ENCODE measurements at places on chromosomes 6 and 20.

GRCh38 chr6:5422321-5422915 is 161.1 kb downstream of the FARS2 start:
- peak; percentile 58 for DNase-seq

- peak; percentile 66 for DNase-seq
Measured at GRCh38 chr20:49699200-49699992, 14.3 kb downstream of the B4GALT5 start.

DNA sequence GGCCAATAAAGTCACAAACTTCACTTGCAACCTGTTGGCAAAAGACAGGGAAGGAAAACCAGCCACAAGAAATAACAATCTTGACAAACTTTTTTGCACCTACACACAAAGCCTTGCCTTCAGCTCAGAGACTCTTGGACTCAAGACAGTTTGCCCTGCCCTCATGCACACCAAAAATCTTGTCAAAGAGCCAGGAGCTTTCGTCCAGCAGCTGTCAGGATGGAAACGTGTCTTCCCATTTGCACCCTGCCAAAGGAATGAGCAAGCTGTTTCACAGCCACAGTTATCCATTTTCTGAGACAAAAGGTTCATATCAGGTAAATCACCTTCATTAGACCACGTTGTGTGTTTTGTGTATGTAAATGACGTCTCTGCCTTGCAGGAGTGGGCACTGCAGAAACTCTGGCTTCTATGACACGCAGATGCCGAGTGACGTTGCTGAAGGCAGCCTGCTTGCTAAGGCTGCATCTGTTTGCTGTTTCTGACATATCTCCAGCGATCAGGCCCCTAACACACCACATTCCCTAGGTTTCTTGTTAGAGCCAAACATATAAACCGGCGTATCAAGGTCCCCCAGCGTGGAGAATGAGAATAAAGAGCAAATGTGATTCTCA is 193.4 kb downstream of the SYNDIG1 start:
- no peak for DNase-seq

GRCh38 chr20:18091623-18092022 is 33.9 kb upstream of the OVOL2 start:
- no peak for DNase-seq

- DNase-seq, result no peak
Measured at GRCh38 chr6:153574231-153574630, 443.1 kb upstream of the RGS17 start.

DNA sequence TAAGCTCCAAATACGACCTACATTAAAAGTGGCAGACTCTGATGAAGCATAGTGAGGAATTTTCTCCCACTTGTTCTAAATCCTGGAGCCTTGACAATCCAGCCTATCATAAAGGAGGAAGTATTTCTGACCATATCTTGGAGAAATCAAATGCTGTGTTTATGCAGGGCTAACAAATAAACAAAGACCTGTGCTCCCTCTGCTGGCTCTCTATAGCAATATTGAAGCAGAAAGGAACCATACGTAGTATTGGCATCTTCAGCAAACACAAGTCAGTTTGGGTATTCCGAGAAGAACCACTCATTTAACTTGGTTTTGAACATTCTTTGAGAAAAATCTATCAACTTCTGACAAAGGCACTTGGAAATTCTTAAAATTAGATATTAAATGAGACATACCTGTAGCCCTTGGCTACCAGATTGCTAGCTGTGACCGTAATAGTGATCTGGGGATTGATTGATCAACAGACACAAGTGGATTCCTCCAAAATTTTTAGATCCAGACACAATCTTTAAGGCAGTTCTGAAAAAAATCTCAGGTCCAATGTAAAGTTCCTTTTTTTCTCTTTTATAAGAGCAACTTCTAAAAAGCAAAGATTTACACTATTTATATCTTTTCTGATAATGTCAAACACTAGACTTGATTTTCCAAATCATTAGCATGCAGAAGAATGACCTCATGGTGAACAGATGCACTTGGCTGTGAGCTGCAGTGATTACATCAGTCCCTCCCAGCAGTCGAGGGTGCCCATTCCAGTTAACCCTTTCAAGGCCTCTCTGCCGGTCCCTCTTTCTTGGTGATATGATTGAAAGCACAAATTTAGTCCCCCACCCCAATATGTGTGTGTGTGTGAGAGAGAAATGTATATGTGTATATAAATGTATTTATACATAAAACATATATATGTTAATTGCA is 40.2 kb downstream of the INSM1 start:
- peak; percentile 6 for DNase-seq

GRCh38 chr20:29326376-29327070 is 1930.9 kb upstream of the DEFB115 start:
- DNase-seq, result no peak

DNA sequence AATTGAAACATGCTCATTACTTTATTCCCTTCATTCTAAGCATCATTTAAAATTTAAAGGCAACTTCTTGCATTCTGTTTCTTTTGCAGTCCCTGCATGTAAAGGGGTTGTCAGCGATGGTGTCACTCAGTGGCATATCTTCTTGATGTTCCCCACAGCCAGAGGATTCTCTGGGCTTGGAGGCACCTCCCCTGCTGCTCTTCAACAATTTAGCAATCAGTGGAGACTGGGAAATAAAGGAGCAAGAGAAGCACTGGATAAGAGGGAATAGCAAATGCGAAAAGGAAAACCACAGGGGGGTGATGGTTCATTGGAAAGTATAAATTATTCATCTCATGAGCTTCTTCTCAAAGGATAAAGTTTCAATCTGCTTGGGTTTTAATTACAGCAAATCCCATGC is 30.7 kb upstream of the MC3R start:
- DNase-seq, result no peak

GRCh38 chr20:57921676-57922075 is 211.9 kb upstream of the PMEPA1 start:
- DNase-seq, result no peak

DNA sequence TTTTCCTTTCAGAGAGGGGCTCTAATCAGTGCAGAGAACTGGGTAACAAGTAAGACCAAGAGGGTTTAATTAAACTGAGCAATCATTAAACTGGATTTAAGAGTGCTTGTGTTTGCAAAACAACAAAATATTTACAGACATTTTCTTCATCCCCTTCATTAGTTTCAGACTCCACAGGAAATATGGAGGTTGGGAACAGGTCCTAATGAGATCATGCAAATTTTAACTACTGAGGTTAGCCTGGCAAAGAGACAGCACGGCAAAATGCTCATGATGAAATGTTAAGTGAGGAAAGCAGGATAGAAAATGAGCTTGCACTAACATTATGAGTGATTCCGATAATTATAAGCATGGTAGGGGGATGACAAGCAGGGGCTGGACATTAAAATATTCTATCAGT is 268.9 kb downstream of the PTPRT start:
- DNase-seq, result no peak

DNA sequence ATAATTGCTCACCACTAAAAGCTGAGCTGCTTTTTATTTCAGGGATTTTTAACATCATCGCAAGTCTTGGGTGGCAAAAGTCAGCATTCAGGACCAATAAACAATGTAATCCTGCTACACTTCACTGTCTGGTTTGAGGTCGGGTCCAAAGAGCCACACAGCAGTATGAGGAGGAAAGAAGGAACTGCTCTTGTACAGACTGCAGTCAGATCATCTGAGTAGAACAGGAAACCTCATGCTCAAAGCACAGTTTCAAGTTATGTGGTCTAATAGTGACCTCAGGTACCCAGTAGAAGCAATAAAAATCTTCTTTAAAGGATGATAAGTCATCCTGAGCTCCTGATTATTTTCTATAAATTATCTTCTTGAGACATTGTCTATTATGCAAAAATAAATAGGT is 211.4 kb downstream of the FUT9 start:
- no peak for DNase-seq

DNA sequence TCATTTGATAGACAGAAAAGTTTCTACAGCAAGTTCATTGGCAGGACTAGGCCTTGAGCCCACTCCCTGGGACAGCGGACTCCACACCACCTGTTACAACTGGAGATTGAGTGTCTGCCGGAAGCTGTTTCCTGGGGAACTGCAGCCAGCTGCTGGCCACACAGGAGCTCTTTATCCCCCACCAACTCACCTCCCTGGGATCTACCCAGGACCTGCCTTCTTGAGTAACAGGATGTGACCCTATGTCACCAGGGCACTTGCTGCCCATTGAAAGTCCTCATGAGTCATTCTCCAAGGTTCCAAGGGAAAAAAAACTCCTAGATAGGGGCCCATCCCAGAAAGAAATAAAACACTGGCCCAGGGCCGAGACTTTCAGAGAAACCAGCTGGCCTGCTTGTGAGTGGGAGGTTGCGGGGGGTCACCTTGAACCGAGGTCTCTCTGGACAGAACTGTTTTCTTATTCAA is 37.4 kb upstream of the SLC9A8 start:
- DNase-seq, result peak; percentile 41

DNA sequence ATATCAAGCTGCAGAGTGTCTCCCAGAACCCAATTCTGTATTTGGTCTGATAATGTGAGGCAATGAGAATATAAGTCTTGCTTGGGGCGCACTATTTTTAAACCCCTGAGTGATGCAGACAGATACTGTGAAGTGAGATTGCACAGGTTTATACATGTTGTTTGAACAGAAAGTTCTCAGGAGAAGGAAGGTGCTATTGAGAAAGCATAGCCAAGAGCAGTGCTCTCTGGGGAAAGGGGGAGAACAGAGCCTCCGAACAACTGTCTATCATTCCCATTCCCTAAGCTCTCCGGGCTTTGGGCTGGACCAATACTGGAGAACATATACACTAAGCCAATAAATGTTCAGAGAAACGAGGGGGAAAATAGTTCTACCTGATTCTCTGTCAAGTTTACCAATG is 75.8 kb downstream of the PERP start:
- no peak for DNase-seq

DNA sequence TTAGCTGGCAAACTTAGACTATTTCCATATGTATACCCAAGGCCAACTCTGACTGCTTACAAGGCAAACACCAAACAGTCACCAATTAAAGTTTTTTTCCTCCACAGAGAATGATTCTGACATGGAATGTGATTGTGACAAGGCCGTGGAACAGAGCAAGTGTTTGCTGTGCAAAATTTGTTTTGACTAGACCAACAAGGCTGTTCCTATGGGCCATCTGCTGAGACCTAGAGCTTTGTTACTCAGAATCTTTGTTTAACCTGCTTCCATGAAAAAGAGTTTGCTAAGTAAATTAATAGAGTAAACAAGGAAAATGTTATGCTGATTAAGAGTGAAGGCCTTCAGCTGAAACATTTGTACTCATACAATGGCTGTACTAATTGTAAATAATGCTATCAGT is 51.6 kb upstream of the IMPG1 start:
- DNase-seq, result no peak

GRCh38 chr6:163923658-163924411 is 509.3 kb downstream of the QKI start:
- DNase-seq, result no peak

GRCh38 chr6:105609375-105609991 is 206.6 kb upstream of the PREP start:
- DNase-seq, result peak; percentile 42

- peak; percentile 20 for DNase-seq
Measured at GRCh38 chr6:66897576-66897975, 1190.5 kb upstream of the EYS start.

DNA sequence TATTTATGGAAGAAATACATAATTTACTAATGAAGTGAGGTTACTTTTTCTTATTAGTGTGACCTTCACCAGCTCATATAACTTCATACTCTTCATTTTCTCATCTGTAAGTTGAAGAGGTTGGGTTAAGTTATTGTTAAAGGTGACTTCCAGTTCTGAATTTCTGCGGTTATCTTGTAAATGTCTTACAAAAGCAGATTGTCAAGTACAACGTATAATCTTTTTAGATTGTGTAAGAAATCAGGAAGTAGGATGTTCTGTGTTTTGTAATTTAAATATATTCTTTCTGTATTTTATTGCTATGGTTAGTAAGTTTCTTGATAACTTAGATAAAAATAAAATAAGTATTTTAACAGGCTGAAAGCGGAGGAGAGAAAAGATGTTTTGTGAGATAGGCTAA is 12.0 kb downstream of the WTAP start:
- DNase-seq, result no peak

DNA sequence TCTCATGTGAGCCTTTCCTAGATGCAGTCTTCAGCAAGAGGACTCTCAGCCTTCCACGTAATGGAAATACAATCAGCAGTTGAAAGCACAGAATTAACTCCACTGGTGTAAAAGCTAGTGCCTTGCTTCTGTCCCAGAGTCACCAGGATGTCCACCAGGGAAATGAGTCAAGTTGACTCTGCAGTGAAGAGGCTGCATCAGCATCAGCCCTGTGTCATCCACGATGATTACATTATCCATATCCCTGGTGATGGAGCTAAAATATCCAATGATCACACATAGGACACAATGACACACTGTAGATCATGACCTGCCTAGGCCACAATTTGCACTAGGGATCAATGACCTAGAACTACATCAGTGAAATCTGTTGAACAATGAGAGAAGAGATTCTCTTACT is 262.4 kb downstream of the ERMARD start:
- DNase-seq, result no peak

DNA sequence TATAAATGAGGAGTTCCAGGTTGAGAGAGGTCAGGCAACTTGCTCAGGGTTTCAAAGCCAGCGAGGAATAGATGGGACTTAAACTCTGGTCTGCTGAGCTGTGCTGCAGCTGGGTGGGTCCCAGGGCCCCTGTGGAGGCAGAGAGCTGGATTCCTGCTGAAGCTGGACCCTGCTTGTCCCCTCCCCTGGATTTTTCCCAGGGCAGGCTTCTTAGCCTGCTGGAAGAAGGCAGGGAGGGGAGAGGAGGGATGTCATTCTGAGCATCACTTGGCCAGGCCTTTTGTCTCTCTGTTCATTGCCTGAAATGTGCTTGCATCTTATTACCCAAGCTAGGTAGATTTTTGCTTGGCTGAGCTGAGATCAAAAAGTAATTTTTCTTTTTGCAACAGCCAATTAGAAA is 133.7 kb downstream of the DHX35 start:
- DNase-seq, result no peak

GRCh38 chr6:139641376-139641775 is 266.9 kb upstream of the CITED2 start:
- peak; percentile 23 for DNase-seq

DNA sequence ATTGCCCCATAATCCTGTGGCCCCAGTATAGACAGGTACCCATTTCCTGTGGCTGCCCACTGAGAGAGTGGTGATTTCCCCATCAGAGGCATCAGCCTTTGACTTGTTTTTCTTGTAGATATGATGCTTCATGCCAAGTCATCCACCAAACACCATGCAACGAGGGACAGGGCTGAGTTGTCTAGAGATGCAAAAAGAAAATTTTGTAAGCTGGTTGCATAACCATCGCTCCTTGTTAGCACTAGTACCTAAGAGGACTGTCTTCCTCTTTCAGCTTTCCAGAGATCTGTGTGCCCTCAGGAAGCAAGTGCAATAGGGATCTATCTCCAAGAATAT is 166.8 kb downstream of the BCAS1 start:
- no peak for DNase-seq

Measured in fibroblast of skin of right quadriceps (primary cell).